Mesendoderm (in vitro differentiated cells): ENCODE measurements at places on chromosomes 4 and X.

- DNase-seq = peak; percentile 33
Measured at GRCh38 chr4:154490583-154491340, 837 bp downstream of the DCHS2 start.

GRCh38 chr4:1628892-1629698, 55.0 kb downstream of the FAM53A start:
- DNase-seq = peak; percentile 59

DNA sequence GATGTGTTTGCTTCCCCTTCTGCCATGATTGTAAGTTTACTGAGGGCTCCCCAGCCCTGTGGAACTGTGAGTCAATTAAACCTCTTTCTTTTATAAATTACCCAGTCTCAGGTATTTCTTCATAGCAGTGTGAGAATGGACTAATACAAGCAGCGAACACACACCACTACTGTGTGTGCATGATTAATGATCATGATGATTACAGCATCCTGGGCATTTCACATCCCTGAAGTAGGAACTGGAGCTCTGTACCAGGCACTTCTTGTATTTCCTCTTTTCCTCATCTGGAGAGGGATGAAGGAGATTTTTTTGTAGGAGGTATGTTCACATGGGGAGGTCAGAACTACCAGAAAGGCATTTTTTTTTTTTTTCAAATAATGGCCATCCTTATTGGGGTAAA, 60.8 kb downstream of the PPM1K start:
- no peak for DNase-seq

DNA sequence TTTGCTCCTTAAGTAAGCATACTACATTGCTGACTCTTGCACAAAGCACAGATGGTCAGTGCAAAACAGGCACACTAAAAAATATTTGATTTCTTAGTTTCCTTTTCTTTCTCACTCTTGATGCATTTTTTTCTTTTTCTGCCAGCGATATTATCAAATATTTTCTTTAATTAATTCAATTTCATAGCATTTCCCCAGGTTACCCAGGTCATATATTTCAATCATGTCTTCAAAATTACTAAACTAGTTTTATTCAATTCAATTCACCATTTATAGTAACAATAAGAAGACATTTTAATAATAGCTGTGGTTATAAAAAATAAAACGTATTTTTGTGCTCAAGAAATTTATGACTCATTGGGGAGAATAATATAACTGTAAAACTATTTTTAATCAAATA, 421.2 kb downstream of the GASK1B start:
- DNase-seq = no peak

DNA sequence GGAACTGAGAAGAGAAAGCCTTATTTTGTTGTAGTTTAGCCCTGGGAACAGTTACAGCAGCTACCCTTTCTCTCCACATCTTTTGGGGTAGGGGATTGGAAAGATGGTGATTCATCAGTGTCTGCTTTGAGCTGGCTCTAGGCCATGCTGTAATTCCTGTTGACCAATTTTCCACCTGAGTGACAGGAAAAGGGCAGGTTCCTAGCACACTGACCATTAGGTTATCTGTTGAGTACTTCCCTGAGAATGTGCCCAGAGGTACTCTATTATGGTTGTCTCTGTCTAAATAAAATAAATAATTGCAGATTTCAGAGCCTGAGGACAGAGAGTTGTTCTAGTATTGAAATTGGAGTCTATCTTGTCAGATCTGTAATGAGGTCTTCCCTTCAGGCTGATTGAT, 109.0 kb downstream of the ENOX2 start:
- no peak for DNase-seq

DNA sequence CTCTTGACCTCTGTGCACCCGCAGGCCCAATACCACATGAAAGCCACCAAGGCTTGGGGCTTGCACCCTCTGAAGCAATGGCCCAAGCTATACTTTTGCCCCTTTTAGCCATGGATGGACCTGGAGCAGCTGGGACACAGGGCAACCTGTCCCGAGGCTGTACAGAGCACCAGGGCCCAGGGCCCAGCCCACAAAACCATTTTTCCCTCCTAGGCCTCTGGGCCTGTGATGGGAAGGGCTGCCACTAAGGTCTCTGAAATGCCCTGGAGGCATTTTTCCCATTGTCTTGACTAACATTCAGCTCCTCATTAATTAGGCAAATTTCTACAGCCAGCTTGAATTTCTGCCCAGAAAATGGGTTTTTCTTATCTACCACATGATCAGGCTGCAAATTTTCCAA, 79.9 kb upstream of the GABRA3 start:
- DNase-seq = no peak

DNA sequence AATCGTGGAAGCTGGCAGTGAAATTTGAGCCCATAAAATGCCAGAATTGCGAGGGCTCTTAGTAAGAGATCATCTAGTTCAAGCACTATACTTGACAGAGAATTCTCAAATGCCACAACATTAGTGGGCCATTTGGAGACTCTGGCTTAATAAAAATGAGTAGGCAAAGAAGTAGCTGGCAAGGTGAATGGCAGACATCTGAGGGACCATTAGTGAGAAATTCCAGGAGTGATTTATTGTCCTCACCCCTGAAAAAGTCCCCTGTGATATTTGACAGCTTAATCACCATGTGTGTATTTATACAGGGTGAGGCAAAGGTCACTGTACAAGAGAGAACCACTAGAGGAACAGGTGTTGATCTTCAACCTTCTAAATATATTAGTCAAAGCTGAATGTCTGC, 207.5 kb downstream of the CHRDL1 start:
- DNase-seq = no peak

GRCh38 chrX:141341341-141341740, 99.0 kb upstream of the SPANXC start:
- no peak for DNase-seq

DNA sequence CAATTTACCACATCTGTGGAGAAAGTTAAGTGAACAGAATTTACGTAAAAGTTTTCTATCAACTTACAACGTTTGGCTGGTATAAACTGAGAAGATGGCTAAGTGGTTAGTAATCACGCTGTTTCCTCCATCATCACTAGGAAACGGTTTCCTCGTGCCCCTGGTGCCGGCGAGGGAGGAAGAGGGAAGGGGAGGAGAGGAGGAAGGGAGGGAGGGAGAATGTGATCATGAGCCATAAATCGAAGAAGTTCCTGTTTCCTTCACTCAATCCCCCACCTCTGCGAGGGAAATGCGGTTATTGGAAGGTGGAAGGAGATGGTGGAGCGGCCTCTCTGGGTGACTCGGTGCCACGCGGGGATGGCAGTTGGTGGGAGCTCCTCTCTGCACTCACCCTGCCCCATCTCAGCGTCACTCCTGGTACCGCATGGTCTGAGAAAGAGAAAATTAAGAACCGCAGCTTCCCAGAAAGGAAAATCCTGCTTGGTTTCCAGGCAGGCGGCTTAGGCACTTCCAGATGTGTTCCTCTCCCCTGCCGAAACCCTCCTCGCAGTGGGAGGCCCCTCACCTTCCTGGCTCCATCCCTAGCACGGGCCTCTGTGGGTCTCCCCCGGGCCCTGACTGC, 216.8 kb downstream of the AFAP1 start:
- DNase-seq = no peak

GRCh38 chr4:156692016-156692415, 279.6 kb downstream of the PDGFC start:
- peak; percentile 45 for DNase-seq

- peak; percentile 74 for DNase-seq
Measured at GRCh38 chr4:55545641-55546505, 836 bp downstream of the CLOCK start.

DNA sequence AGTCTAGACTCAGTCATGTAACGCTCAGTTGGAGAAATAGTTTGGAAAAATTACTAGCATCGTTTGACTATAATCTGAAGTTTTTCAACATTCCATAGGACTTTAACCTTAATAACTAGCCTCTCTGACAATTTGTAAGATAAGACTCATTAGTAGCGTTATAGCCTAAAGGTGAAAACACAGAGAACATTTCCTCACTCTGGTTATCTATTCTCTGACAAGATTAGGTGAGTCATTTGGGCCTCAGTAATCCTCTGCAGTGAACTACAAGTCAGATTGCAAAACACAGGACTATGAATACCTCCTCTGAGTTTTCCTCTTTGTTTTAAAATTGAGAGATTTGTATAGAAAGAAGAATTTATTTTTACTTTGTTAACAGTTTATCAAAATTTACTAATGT, 31.8 kb upstream of the PDLIM5 start:
- peak; percentile 91 for DNase-seq

DNA sequence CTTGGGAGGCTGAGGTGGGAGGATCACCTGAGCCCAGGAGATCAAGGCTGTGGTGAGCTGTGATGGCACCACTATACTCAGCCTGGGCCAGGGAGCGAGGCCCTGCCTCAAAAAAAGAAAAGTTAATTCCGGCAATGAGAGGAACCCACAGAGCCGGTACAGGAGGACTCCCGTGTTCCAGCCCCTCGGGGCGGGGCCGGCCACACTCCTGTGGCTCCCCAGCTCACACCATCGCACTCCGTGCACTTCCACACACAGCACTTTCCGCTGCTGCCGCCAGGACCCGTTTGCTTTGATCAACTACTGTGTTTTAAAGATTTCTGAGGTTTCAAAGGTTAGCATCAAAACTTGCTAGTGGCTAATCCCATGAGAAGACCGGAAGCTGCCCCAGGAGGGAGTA, 171.7 kb downstream of the AFAP1 start:
- DNase-seq = no peak

- DNase-seq = no peak
Measured at GRCh38 chrX:26574234-26574633, 358.3 kb downstream of the MAGEB5 start.

- no peak for DNase-seq
Measured at GRCh38 chrX:155179346-155179997, 36.8 kb upstream of the VBP1 start.

GRCh38 chr4:81573840-81574239, 102.1 kb upstream of the RASGEF1B start:
- no peak for DNase-seq

DNA sequence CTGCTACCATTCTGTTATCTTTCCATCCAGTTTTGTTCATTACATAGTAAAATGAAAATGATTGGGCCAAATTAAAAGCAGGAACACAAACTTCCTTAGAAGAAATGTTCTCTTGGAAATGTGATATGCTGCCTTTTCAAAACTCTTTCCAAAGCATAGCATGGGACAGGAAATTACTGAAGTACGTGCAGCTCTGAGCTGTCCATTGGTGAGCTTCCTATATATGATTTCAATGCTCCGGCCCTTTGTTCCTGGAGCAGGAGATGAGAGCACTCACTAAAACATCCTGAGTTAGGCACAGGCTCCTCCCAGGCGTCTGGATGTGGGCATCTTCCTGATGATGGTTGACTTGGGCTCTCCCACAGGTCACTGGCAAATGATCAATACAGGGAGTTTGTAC, 33.0 kb upstream of the ANXA3 start:
- no peak for DNase-seq

DNA sequence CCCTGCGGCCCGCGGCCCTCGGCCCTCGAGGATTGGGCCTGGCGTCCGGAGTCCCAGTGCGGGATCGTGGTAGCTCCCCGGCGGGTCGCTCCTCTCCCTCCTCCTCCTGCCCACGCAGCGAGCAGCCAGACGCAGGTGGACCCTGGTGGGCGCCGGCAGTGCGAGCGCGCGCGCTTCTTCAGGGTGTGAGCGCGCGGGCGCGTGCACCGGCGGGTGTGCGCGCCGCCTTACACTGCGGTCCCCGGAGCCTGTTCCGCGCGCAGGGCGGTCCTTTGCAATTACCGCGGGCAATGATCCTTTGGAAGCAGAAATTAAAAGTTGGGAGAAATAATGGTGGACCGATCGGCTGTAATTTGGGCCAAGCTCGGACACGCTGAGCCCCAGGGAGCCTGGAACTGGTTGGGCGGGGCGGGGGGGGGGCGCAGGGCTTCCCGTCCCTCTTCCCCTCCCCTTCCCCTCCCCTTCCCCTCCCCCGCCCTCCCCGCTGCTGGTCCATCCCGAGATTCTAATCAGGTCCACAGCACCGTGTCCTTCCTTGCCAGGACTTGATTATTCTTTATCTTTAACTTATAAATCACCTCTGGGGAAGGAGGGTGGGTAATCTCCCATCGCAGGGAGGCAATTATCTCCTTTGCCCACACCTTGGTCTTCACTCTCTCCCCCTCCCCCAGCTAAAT, 1.6 kb upstream of the NKX1-1 start:
- no peak for DNase-seq

DNA sequence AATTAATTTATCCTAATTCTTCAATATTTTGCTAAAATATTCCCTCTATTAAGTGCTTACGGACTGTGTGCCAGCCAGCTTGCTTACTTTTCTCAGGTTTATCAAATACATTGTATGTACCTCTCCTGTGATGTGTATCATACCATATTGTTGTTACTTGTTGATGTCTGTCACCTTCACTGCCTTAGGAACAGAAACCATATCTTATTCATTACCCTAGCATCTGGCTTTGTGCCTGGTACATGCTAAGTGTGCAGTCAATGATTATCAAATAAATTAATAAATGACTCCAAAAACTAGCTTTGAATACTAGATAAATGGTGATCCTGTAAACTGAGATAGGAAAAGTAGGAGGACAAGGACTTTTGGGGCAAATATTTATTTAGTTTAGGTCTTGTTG, 6.9 kb downstream of the CLCN3 start:
- peak; percentile 54 for DNase-seq

GRCh38 chrX:119638725-119639471, 32.7 kb upstream of the NKRF start:
- no peak for DNase-seq

- no peak for DNase-seq
Measured at GRCh38 chrX:118510111-118510510, 14.5 kb downstream of the DOCK11 start.

GRCh38 chrX:30653415-30654131, at the start of gene GK:
TSS of gene GK (plus strand) at chrX:30653423. CDS start at chrX:30653538, 115 bp downstream.
- DNase-seq = no peak

DNA sequence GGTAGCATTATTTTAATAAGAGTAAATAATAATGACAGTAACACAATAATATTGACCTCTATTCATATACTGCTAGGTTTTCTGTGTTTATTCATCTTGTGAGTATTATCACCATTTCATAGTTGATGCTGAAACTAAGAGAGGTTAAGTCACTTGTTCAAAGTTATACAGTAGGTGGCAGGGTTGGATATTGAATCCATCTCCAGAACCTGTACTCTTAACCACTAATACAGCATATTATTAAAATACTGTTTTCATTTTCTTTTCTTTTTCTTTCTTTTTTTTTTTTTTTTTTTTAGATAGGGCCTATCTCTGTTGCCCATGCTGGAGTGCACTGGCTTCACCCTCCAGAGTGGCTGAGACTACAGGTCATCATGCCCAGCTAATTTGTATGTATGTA, 7.1 kb upstream of the ELF2 start:
- no peak for DNase-seq

- DNase-seq = peak; percentile 19
Measured at GRCh38 chr4:4857001-4857808, 2.3 kb upstream of the MSX1 start.

- DNase-seq = no peak
Measured at GRCh38 chr4:102007959-102008425, 217.5 kb downstream of the BANK1 start.

GRCh38 chr4:139973015-139973414, 181.0 kb downstream of the MAML3 start:
- no peak for DNase-seq

GRCh38 chrX:116417214-116417613, 19.2 kb upstream of the SLC6A14 start:
- no peak for DNase-seq

- DNase-seq = peak; percentile 65
Measured at GRCh38 chr4:25654031-25654970, 1.4 kb upstream of the SLC34A2 start.

- DNase-seq = no peak
Measured at GRCh38 chr4:168101026-168101425, 8.7 kb downstream of the ANXA10 start.

GRCh38 chr4:139044291-139044690, 28.7 kb downstream of the NOCT start:
- DNase-seq = no peak
